ENCODE measurements at places on chromosomes 3 and 15.

- no peak for DNase-seq
Observed at GRCh38 chr15:99564221-99565048, 1.3 kb upstream of the MEF2A start.

GRCh38 chr3:14236902-14237301 is 58.3 kb downstream of the LSM3 start:
- DNase-seq = no peak

DNA sequence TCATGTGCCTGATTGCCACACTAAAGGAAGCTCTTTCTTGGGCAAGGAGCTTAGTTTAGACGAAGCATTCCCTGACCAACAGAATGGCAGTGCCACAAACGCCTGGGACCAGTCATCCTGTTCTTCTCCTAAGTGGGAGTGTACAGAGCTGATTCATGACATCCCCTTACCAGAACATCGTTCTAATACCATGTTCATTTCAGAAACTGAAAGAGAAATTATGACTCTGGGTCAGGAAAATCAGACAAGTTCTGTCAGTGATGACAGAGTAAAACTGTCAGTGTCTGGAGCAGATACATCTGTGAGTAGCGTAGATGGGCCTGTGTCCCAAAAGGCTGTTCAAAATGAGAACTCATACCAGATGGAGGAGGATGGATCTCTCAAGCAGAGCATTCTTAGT is 18.4 kb downstream of the SENP5 start:
- DNase-seq = no peak

DNA sequence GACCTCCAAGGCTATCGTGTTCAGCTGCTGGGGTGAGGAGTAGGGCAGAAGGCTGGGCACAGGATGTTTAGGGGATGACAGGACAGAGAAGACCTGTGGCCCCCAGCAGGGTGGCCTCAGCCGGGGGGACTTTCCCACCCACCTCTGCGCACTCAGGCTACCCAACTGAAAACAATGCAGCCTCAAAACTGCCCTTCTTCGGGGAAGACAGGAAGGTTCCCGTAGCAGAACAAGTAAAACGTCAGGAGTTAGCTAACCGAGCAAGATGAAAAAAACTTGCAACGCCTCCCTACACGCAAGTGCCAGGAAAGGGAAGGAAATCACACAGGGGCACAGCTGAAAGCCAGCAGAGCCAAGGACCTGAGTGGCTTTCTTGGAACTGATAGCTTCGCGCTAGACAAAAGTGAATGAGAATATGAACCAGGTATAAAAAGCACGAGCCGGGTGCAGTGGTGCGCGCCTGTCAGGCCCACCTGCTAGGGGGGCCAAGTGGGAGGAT is 38.4 kb upstream of the FURIN start:
- no peak for DNase-seq

GRCh38 chr3:153458881-153459280 is 296.9 kb downstream of the RAP2B start:
- DNase-seq = no peak

- peak; percentile 53 for DNase-seq
Observed at GRCh38 chr3:158668506-158668905, 3.9 kb downstream of the LXN start.

DNA sequence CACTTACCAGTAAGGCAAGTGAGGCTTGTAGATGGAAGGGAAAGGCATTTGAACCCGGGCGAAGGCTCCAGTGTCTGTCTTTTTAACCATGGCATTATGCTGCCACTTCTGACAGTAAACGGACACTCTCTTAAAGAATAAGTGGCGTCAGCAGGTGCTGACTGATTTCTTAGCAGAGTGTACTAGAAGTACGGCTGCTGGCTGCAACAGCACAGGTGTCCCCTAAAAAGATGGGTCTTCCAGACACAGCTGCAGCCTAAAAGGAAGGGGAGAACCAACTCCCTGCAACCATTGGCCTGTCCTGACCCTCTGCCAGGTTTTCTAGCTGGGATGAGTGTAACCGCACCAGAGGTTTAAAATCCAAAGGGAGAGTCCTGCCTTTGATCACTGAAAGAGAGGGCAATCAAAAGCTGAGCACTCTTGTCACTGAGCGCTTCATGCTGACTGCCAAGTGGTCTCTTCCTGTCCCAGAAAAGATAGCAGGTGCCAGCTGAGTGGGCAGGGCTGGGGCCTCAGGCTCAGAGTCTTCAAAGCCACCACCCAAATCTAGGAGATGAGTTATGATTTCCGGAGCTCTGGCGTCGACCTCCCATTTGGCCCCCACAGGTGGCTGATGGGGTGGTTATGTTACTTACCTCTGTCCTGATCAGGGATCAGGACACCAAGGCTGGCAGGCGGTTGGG is 255.8 kb downstream of the SLCO3A1 start:
- no peak for DNase-seq

GRCh38 chr3:196344663-196345062 is 6.5 kb upstream of the TM4SF19 start:
- no peak for DNase-seq

Data from fibroblast of mammary gland (primary cell).